Caki2 (cell line): ENCODE measurements at places on chromosomes 6 and 20. TPM values are rescaled to one million over a fixed set of nuclear protein-coding genes. Genes with fewer than 3 reads are reported as not detected.

DNA sequence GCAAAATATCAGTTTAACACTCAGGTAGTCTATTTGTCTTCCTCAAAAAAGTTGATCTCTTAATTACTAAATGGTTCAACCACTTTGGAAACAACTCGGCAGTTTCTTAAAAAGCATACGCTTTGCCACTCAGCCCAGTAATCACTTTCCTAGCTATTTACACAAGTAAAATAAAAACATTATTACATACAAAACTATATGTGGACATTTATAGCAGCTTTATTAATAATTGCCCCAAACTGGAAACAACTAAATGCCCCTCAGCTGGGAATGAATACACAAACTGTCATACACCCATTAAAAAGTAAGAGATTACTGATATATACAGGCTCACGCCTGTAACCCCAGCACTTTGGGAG lies 7.4 kb downstream of the EEF1A1 start:
- no peak for DNase-seq

Gene WFDC12
- total RNA-seq = not detected in 2 replicates

DNA sequence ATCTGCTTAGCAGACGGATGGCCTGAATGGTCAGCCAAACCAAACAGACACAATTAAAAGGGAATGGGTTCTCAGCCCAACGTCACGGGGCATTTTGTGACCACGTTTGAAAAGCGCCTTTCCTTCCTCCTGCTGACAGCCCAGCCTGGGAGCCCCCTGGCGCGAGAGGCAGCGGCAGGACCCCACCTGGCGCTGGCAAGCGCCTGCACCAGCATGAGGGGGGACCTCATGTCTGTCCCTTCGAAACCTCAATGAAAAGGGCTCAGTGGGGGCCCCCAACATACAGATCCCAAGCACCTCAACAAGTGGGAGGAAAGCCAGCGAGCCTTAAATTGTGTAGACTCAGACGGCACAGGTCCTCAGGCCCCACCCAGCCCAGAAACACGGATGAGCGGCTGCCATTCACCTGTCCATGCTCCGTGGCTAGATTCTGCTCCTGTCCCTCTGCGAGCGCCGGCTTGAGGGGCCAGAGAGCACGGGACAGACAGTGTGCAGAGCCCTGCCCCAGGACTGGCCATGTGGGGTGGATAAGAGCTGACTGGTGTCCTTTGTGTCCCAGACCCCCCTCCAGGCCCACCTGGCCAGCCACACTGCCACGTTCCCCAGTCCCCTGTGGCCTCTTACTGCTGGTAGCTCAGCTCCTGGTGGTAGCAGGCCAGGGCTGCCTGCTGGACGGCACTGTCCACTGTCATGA lies 87.6 kb downstream of the NINL start:
- DNase-seq = no peak

DNA sequence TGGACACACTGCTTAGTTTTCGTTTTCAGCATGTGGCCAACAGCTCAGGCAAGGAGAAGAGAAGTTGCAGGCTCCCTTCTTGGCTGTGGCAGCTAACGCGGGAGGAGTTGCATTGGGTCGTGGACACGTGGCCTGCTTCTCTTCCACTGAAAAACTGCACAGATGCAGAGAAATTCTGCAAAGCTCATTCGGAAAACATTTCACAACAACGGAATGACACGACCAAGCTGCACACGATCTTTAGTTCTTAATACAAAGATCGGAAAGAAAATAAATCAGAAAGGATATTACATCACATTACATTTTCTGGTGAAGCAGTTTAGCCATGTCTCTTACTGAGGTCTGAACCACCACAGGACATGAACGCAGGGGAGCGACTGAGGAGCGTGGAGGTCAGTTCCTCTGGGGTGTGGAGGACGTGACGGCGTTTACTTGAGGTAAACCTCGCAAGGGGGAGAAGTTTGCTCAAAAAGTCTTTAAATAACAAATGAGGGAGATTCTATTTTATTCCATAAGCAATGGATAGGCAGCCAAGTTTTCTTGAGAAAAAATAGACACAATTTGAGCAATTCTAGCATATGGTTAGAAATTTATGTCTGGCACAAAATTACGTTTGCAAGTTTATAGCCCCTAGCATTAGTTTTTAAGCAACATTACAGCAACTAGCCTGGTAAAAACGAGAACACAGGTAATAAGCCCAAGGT lies 178.3 kb downstream of the THBS2 start:
- DNase-seq = no peak

Gene OR12D3
- total RNA-seq = not detected in 2 replicates

DNA sequence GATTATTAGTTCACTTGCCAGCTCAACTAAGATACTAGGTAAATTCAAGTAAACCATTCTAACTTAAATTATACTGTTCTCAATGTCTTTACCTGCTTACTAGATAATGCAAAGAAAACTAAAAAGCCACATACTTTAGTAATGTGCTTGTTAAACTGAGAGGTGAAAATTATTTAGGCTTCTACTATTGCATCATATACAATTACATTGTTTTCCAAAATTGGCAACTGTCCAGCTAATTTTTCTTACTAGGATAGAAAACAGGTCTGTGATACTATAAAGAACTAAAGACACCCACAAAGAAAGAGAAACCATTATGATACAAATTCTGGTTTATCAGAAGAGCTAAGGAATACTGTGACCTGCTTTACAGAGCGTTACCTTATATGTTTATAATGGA lies 45.6 kb upstream of the ALDH8A1 start:
- no peak for DNase-seq

Gene PLCB4
- 10.0 and 28.0 TPM in 2 replicates for total RNA-seq

DNA sequence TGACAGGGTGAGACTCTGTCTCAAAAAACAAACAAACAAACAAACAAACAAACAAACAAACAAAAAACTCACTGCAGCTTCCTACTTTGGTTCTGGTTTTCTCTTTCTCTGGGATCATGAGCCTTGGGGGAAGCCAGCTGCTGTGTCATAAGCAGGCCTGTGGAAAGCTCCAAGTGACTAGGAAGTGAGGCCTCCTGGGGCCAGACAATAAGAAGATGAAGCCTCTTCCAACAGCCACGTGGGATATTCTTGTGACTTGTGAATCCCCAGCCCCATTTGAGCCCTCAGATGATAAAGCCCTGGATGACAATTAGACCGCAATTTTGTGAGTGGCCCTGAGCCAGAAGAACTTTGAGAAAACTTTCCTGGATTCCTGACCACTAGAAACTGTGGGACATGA lies 11.4 kb downstream of the HLA-A start:
- peak; percentile 79 for DNase-seq

DNA sequence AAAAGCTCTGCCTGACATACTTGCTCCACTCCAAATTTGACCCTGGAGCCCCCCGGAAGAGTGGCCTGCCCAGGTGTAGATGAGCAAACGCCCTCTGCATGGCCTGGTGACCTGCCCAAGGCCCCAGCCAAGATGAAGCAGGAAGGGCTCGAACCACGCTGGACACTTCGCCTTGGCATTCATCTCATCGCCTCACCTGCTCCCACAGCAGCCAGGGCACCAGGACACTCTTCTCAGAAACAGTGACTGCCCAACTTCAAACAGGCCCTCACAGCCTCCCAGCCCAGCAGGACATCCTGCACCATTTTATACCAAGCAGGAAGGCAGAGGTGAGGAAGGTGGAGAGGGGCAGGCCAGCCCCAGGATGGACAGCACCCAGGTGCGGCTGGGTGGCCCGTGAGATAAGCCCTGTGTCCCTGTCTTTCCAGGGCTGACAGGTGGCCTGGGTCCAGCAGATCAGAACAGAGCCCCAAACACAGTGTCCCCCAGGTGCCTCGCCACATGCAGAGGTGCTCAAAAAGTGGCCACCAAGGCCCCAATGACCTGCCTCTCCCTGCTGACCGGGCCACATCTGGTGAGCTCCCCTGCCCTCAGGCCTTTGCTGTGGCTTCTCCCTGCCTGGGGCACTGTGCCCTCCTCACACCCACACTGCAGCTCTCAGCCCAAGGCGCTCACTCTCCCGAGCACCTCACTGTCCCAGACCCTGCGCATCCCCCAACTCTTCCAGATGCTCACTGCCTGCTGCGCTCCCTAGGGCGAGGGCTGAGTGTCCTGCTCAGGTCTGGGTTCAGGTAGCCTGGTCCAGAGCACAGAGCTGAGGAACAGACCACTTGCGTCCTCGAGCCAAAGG lies 7.2 kb downstream of the ACSS1 start:
- no peak for DNase-seq

GRCh38 chr20:64167676-64168075 lies 3.4 kb downstream of the MYT1 start:
- DNase-seq = no peak

Gene BMP7
- 0.24 TPM in 1 of 2 replicates, not detected in the other for total RNA-seq

DNA sequence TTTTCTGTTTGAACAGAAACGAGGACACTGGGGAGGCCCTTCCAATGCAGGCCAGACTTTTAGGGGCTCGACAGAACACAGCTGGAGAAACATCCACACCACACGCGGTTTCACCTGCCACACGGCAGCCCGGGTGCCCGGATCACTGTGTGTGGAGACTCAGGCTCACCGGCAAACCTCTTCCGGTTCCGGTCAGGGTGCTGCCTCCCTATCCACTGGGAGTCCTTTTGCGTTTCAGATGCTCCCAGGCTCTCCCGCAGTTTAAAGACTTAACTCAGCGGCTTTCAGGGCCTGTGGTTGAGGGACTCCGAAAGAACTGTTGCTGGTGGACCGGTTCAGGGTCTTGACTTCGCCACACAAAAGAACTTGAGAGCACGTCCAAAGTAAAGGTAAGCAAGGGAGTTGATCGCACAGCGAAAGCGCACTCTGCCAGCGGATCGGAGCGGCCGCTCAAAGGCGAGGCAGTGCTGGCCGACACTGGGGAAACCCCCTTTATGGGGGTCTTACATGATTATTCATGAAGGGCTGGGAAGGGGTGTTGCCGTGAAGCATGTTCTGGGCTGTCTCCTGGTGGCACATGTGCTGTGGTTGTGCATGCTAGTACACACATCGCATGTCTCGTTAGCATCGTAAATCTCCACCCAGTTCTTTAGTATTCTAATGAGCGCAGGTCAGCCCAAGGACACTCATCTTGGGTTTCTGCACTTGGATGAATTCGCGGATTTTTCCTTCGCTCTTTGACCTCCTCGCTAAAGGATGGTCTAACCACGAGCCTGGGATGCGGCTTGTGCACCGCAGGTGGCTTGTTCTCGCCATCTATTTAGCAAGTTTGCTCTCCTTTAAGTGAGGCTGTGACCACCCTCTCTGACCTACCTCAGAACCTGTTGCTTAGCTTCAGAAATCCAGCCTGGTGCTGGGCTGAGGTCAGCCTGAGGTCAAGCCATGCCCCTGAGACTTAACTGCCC lies 180.3 kb downstream of the CDH26 start:
- DNase-seq = no peak

DNA sequence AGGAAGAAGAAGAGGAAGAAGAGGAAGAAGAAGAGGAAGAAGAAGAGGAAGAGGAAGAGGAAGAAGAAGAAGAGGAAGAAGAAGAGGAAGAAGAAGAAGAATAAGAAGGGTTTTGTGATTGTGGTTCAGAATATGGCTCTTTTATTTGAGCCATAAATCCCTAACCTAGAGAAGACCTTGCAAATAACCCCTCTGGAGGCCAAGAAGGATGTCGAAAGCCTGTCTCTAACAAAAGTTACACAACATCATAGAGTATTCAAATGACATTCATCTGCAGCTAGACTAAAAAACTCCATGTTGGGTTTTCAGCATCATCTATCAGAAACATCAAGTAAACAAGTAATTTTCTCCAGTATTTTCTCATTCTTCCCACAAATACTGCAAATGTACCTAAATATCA lies 100.9 kb downstream of the RNASET2 start:
- DNase-seq = no peak

DNA sequence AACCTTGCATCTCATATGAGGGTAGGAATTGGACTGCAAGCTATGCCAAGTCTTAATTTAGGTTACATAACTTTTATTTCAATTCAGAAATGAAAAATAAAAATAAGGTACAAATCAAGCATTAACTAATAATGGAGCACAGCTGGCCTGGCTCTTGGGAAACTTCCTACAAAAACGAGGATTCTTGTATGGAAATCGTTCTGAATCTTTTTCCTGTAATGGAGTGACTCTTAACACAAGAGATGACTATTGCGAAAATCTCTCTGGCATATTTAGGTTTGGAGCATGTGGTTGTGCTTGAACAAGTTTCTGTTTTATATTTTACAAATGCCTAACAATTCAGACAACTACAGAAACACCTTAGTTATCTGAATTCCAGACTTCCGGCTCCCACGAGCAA lies 34.0 kb upstream of the PI16 start:
- no peak for DNase-seq

DNA sequence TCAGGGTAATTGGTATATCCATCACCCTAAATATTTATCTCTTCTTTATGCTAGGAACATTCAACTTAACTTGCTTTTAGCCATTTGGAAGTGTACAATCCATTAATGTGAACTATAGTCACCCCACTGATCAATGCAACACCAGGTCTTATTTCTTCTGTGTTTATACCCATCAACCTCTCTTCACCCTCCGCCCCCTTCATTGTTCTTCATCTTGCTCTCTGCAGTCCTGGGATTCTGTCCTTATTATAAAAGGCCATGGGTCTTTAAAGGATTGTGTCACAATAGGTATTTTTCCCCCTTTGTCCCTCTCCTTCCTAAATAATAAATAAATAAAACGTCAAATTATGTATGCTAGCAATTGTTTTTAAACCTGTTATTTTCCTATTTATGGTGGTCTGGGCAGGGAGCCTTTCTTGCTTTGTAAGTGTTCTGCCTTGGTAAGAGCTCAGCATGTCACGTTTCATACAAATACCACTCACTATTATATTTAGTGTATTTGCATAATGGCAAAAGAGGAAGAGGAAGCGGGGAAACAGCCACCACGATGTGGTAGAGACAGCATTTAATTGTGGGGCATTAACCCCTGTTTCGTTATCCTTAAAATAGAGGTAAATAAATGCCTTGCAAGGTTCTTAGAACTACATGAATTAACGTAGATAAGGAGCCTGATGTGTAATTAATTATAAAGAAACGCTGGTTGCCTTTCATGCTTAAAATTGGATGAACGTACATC lies 1.9 kb downstream of the ABRACL start:
- no peak for DNase-seq

Gene ADGB
- not detected in 2 replicates for total RNA-seq

Gene CLDN20
- total RNA-seq = not detected in 2 replicates

GRCh38 chr20:14790771-14791620 lies 453.6 kb upstream of the FLRT3 start:
- no peak for DNase-seq

GRCh38 chr6:105452376-105452775 lies 49.5 kb upstream of the PREP start:
- no peak for DNase-seq

DNA sequence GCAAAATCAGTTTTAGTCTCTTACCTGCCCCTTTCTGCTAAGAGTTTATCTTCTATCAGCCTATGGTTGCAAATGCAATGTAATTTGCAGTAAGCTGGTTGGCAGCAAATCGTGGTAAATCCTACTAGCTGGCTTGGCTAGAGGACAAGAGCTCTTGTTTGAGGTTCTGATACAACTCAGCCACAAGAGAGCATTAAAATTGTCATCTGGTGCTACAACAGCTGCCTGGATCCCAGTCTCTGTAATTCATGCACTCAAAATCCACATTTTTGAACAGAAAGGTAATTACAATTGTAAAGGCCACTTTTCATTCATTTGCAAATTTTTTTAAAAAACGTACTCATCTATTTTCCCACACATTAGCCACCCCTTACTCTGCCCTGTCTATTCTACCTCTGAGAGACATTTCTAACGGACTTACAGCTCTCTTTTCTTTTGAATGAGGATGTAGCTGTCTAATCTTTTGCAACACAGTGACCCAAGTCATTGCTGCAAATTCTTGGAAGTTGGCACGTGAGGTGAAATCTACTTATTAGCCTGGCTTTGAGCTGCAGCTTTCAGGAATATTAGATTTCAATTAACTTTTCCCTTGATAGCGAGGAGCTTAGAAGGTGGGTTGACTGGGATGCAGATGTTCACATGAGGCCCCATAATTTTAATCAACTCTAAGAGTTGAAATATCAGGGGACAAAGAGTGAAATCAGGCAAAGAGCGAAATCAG lies 54.0 kb upstream of the FAM184A start:
- no peak for DNase-seq

Gene TEAD3
- 2.3 and 5.6 TPM in 2 replicates for total RNA-seq
